ENCODE measurements at places on chromosomes 7 and 10. TPM values are rescaled to one million over a fixed set of nuclear protein-coding genes. Genes with fewer than 3 reads are reported as not detected.

GRCh38 chr10:50992972-50993766 is 81.1 kb upstream of the PRKG1 start:
- peak; percentile 64 for DNase-seq

DNA sequence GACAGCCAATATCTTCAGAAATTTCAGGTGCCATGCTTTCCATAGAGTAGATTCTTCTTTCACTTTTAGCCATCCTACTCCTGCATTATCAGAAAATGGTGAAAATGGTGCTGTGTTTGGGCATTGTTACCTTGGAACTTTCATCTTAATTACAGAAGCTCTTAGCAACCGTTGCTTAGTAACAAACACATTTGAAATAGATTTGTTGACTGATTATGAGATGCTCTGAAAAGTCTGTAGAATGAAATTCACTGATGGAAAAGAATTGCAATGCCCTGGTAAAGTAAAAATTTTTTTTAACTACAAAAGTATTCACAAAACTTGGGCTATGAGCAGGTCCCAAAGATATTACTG is 249.3 kb upstream of the NEBL start:
- DNase-seq = no peak

- no peak for DNase-seq
Measured at GRCh38 chr10:114353383-114353782, 50.9 kb downstream of the AFAP1L2 start.

SEMA3C gene
- total RNA-seq = 71.7 TPM

DNA sequence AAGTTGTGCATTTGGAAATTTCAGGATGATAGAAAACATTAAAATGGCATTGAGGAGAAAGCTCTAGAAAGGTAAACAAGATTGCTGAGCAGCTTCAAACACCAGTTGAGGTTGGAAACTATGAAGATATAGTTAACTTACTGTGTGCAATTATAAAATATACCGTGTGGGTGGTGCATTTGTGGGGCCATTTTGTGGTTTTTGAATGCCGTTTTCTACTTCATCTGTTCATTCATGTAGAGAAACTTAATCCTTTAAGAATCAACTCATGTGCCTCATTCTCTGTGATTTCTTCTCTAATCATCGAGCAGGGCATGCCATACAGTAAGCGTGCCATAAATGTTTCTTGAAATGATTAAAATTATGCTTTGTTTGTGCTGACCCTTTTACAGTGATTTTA is 232.8 kb upstream of the TEX47 start:
- DNase-seq = no peak

GRCh38 chr7:30450983-30451497 is 27.5 kb downstream of the NOD1 start:
- DNase-seq = no peak

WNT8B gene
- not detected for total RNA-seq

GRCh38 chr10:12509016-12509793 is 159.9 kb downstream of the CAMK1D start:
- DNase-seq = no peak

- peak; percentile 86 for DNase-seq
Measured at GRCh38 chr7:54839575-54840213, 80.7 kb upstream of the SEC61G start.

DNA sequence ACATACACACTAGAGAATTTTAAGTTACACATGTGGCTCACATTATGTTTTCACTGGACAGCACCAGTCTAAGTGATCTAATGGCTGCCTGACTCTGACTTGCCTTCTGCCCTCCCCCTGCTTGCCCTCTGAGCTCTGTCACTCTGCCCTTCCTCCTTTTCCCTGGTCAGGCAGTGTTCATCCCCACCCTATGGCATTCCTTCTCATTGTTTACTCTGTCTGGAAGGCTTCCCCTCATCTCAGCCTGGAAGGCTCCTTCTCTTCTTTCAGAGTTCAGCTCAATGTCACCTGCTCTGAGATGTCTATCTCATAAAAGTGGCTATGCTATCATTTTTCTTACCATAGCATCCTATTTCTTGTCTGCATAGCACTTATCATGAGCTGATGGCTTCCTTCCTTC is 305.7 kb downstream of the BMPER start:
- DNase-seq = no peak

- DNase-seq = no peak
Measured at GRCh38 chr10:133442191-133442966, 11.4 kb upstream of the SCART1 start.

DNA sequence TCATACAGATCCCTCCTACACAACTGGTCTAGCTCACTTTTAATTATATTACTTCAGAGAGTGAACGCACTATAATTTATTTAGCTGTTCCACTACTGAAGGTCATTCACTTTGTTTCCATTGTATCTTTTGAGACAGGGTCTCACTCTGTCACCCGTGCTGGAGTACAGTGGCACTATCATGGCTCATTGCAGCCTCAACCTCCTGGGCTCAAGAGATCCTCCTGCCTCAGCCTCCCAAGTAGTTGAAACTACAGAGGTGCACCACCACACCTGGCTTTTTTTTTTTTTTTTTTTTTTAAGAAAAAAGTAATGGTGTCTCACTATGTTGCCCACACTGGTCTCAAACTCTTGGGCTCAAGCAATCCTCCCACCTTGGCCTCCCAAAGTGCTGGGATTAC is 49.0 kb downstream of the PIP4K2A start:
- no peak for DNase-seq

DNA sequence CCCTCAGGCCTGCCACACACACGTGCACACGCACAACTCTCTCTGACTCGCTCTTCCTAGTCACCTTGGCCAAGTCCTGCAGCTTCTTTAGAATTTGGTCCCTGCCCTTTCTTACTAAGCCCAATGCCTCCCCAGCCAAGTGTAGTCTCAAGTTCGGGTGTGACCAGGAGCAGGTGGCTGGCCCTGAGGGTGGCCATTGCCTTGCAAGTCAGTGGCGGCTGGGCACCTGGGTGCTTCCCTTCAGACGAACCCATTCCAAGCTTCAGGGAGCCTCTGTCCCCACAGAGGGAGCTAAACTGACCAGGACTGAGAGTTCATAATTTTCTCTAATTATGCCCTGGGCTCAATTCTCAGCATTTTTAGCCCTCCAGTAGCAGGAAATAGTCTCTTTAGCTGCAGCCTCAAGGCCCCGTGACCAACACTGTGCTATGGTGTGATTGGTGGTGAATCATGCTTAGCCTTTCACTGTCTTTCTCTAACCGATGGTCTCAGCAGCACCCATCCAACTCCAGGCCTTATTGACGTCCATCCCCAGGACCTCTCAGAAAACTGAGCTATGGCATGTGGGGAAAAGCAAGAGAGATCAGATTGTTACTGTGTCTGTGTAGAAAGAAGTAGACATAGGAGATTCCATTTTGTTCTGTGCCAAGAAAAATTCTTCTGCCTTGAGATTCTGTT is 34.7 kb upstream of the FXYD4 start:
- no peak for DNase-seq

MUC12 gene
- not detected for total RNA-seq

DNA sequence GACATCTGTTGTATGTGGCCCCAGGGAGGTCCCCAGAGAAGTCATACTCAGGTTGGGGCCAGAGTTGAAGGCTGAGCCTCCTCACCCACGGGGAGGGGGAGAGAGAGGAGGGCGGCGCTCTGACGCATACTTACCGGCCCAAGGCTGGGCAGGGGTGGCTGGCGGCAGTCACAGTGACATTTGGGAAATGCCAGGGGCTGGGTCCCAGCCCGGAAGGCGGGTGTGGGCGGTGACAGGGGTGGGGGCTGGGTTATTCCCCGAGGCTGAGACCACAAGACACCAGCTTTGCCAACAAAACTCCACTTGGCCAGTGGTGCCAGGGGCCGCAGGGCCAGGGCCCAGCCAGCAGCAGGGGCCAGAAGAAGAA is 41.1 kb downstream of the RASGEF1A start:
- peak; percentile 19 for DNase-seq

DNA sequence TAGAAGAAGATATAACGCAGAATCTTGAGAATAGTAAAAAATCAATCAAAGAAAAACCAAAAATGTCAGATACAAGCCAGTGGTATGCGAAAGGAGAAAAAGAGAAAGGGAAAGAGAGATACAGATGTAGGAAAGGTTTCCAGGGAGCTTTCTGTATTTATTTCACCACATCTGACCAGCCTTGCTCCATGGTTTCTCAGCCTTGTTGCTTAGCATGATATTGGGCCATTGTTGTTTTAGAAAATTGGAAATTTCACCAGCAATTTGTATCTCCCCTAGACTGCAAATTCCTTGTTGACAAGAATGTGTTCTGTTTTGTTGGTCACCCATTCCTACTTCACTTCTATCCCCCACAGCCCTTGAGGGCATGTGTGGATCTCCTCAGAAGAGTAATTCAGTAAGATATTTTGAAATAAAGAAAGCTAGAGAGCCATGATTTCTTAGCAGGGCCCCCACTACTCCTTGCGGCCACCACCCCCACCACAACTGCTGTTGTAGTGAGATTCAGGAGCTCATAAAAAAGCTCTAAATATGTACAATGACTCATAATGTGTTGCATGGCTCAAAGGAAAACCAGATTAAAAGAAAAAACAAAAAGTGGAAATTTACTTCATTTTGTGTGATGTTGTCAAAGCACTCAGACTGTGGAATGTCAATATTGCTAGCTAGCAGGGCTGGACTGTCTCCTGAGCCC is 138.7 kb downstream of the CHRM2 start:
- DNase-seq = no peak

BMPER gene
- total RNA-seq = 0.59 TPM

DNA sequence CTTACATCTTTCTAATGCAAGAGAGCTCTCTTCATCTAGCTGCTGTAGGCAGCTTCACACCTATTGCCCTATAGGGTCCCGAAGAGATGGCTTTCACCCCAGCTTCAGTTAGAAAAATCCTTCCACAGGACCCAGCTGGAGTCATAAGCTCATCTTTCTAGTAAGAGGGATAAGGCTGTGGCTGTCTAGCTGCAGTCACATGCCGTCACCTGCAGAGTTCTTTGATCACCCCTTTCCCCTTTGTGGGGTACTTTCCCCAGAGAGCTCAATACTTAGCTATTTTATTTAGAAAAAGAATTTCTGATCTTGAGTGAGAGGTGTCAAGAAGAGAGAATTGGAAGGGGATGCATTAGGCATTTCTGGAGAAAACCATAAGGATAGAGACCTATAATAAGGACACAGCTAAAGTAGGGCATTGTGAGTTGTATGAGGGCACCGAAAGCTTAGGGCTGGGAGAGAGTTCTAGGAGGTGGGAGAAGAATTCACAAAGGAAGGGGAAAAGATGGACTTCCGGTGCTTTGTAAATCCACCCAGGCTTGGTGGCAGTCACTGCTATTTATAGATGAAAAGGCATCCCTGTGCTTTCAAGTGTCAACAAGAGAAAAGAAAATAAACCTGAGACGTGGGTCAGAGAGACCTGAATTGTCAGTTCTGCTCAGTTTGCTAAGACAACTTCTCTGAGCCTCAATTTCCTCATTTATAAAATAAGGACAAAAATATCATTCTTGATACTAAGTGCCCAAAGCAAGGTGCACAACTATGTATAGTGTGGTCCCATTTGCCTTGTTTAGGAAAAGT is 11.1 kb upstream of the ST8SIA6 start:
- no peak for DNase-seq

GRCh38 chr7:130891254-130892094 is 157.5 kb upstream of the KLF14 start:
- DNase-seq = peak; percentile 61

SCIN gene
- 0.20 TPM for total RNA-seq

GRCh38 chr7:150753826-150754603 is 16.8 kb downstream of the GIMAP5 start:
- no peak for DNase-seq

LIPM gene
- not detected for total RNA-seq

- DNase-seq = no peak
Measured at GRCh38 chr7:81162771-81163525, 244.1 kb upstream of the SEMA3C start.

GRCh38 chr7:9023675-9024294 is 590.4 kb downstream of the NXPH1 start:
- DNase-seq = no peak

- DNase-seq = no peak
Measured at GRCh38 chr7:132090444-132090843, 485.8 kb downstream of the PLXNA4 start.

CPVL gene
- 72.6 TPM for total RNA-seq

- DNase-seq = no peak
Measured at GRCh38 chr7:121182902-121183301, 145.9 kb upstream of the WNT16 start.

GRCh38 chr10:132527339-132528063 is 10.1 kb upstream of the INPP5A start:
- peak; percentile 26 for DNase-seq

- DNase-seq = peak; percentile 27
Measured at GRCh38 chr10:35752469-35753461, 110.7 kb upstream of the FZD8 start.

GRCh38 chr7:73706126-73707044 is 13.1 kb downstream of the STX1A start:
- no peak for DNase-seq

ELMO1 gene
- total RNA-seq = 13.0 TPM

GNAT3 gene
- total RNA-seq = not detected

SLC26A5 gene
- not detected for total RNA-seq

RBM17 gene
- 72.1 TPM for total RNA-seq

- DNase-seq = no peak
Measured at GRCh38 chr7:157513682-157514081, 176.9 kb downstream of the DNAJB6 start.
